ENCODE measurements at places on chromosomes 4 and X.

DNA sequence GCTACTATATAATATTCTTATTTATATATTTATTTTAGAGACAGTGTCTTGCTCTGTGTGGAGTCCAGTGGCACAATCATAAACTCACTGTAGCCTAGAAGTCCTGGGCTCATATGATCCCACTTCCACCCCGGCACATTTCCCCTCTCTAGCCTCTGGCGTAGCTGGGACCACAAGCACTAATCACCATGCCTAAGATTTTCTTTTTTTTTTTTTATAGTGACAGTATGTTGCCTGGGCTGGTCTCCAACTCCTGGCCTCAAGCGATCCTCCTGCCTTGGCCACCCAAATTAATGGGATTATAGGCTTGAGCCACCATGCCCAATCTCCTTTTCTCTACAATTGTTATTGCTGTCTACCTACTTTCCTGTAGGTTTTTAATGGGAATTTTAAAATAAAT lies 74.1 kb upstream of the BMP3 start:
- H3K4me3 ChIP-seq: no peak overlapping the region
- no peaks in the 10 kb centered on the region for H3K36me3 ChIP-seq
- H3K4me1 ChIP-seq: no peaks in the 10 kb centered on the region
- DNase-seq: no peak

GRCh38 chr4:165368567-165368966 lies 10.2 kb upstream of the CPE start:
- H3K4me1 ChIP-seq: no peaks in the 10 kb centered on the region
- no peaks in the 10 kb centered on the region for H3K36me3 ChIP-seq
- no peak overlapping the region for H3K4me3 ChIP-seq
- no peak overlapping the region for H3K27ac ChIP-seq
- no peak for DNase-seq

- DNase-seq: no peak
- H3K4me3 ChIP-seq: no peak overlapping the region
- no peaks in the 10 kb centered on the region for H3K4me1 ChIP-seq
- H3K27ac ChIP-seq: no peak overlapping the region
- H3K27me3 ChIP-seq: no peaks in the 10 kb centered on the region
Measured at GRCh38 chr4:188661502-188661901, 522.3 kb downstream of the TRIML1 start.

- DNase-seq: no peak
- no peaks in the 10 kb centered on the region for H3K4me1 ChIP-seq
- no peaks in the 10 kb centered on the region for H3K27me3 ChIP-seq
- H3K27ac ChIP-seq: no peak overlapping the region
Measured at GRCh38 chrX:2566055-2566454, 65.3 kb upstream of the DHRSX start.
